Ascending aorta (tissue), 2 donors: ENCODE measurements at places on chromosomes 12 and 14. TPM values are rescaled to one million over a fixed set of nuclear protein-coding genes. Genes with fewer than 3 reads are reported as not detected.

Gene VRTN
- not detected for total RNA-seq

Gene TBX3
- total RNA-seq: 20.0 TPM

Gene C12orf54
- total RNA-seq: not detected

GRCh38 chr12:88802096-88802706, 221.9 kb upstream of the KITLG start:
- no peak for DNase-seq
- H3K36me3 ChIP-seq: no peaks in the 10 kb centered on the region
- no peak overlapping the region for H3K27ac ChIP-seq
- H3K4me1 ChIP-seq: no peaks in the 10 kb centered on the region
- no peaks in the 10 kb centered on the region for H3K27me3 ChIP-seq

GRCh38 chr12:53935383-53936341, 3.0 kb upstream of the HOXC13 start:
- H3K4me3 ChIP-seq: no peak overlapping the region
- H3K27me3 ChIP-seq: peaks cover 68% of the 10 kb centered on the region
- peaks cover 12% of the 10 kb centered on the region for H3K4me1 ChIP-seq
- DNase-seq: no peak

GRCh38 chr14:103474893-103475292, 47.7 kb downstream of the CKB start:
- H3K4me3 ChIP-seq: no peak overlapping the region
- H3K36me3 ChIP-seq: peaks cover 56% of the 10 kb centered on the region
- DNase-seq: no peak
- no peak overlapping the region for H3K27ac ChIP-seq
- H3K27me3 ChIP-seq: no peaks in the 10 kb centered on the region

DNA sequence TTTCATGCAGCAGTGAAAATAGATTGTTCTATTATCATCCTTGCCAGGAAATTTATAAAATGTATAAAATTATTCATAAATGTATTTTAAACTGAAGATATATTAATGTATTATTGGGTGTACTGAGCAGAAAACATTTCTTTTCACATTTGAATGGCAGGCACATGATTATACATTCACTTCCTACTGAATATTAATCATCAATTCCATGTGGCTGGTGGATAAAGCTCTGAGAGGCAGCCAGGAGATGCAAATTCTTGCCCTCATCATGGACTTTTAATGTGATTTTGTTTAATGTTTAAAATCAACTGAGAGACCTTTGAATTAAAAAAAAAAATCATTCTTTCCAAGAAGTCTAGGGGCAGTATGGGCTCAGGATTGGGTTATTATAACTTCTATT, 40.8 kb downstream of the ANO6 start:
- H3K27me3 ChIP-seq: no peaks in the 10 kb centered on the region
- H3K4me1 ChIP-seq: peaks cover 3% of the 10 kb centered on the region
- H3K36me3 ChIP-seq: no peaks in the 10 kb centered on the region
- no peak overlapping the region for H3K4me3 ChIP-seq

DNA sequence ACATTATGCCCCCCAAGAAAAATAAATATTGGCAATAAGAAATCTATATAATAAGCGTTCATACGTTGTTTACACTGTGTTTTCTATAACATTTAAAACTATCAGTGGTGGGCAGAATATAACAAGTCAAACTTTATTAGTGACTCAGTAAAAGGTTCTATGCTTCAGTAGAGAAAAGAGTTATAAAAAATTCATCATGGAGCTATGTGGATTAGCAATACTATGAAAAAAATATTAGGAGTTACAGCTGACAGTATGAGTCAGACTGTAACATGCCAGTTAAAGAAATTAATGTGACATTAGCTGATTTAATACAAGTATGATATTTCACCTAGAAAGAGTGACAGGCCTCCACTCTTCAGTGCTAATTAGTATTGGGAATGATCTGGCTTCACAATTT, 125.1 kb upstream of the GARIN6 start:
- no peaks in the 10 kb centered on the region for H3K36me3 ChIP-seq
- no peak overlapping the region for H3K27ac ChIP-seq
- DNase-seq: no peak
- H3K4me3 ChIP-seq: no peak overlapping the region
- no peaks in the 10 kb centered on the region for H3K4me1 ChIP-seq

DNA sequence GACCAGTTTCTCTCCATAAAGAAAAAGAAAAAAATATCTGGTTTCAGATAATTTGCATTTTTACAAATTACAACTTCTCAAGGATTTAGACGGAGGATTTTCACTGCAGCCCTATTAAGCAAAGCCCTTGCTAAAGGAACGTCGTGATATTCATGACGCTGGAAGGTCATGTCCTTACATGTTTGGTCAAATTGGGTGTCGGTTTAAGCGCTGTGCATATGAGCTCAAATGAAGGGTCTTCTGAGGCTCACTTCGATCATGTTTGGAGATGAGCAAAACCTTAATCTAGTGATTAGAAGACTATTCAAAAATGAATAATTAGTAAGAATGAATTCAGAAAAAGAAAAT, 67.3 kb upstream of the USP15 start:
- H3K27ac ChIP-seq: no peak overlapping the region
- H3K27me3 ChIP-seq: no peaks in the 10 kb centered on the region
- H3K36me3 ChIP-seq: no peaks in the 10 kb centered on the region
- H3K4me1 ChIP-seq: peaks cover 14% of the 10 kb centered on the region
- H3K4me3 ChIP-seq: peak overlapping the region; percentile 70
- no peak for DNase-seq

DNA sequence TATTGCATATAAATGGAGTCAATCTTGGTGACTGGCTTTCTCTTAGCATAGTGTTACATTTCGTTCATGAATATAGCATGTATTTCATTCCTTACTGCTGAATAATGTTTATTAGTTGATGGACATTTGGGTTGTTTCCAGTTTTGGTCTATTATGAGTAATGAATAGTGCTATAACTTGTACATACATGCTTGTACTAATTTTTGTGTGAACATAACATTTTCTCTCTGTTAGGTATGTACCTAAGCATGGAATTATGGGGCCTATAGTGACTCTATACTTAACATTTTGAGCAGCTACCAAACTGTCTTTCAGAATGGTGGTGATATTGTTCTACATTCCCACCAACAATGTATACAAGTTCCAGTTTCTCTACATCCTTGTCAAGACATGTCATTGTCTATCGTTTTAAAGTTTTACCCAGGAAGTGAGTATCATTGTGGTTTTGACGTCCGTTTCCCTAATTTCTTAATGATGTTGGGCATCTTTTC, 23.1 kb downstream of the ATP2A2 start:
- peaks cover 40% of the 10 kb centered on the region for H3K36me3 ChIP-seq
- H3K4me1 ChIP-seq: peaks cover 6% of the 10 kb centered on the region
- no peaks in the 10 kb centered on the region for H3K27me3 ChIP-seq
